Panc1 (cell line): ENCODE measurements at places on chromosomes 12 and 14. TPM values are rescaled to one million over a fixed set of nuclear protein-coding genes. Genes with fewer than 3 reads are reported as not detected.
A peak's percentile ranks its signal among the peaks of the same experiment; 100 is the strongest.

GRCh38 chr12:12376646-12377448 is 20.0 kb downstream of the BORCS5 start:
- peak; percentile 52 for DNase-seq
- H3K27ac ChIP-seq, result no peak overlapping the region

- H3K27me3 ChIP-seq, result no peaks in the 10 kb centered on the region
- no peak overlapping the region for H3K27ac ChIP-seq
- no peaks in the 10 kb centered on the region for H3K36me3 ChIP-seq
- no peak for DNase-seq
- H3K4me3 ChIP-seq, result no peak overlapping the region
These were observed 692.7 kb upstream of the MGAT4C start for GRCh38 chr12:86948851-86949250.

- no peaks in the 10 kb centered on the region for H3K27me3 ChIP-seq
- no peaks in the 10 kb centered on the region for H3K4me1 ChIP-seq
- no peak for DNase-seq
- H3K27ac ChIP-seq, result no peak overlapping the region
These were observed 39.1 kb downstream of the PLEKHA5 start for GRCh38 chr12:19168644-19169043.

DNA sequence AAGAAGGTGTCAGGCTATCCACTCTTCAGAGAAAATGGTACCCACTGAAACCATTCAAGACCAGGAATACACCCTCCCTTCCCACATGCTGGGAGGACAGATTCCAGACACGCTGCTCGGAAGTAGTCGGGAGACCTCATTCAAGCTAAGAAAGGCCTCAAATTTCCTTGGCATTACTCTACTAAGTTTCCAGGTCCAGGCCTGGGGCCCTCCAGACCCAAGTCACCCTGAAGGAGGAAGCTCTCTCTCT is 27.1 kb upstream of the RPLP0 start:
- peaks cover 9% of the 10 kb centered on the region for H3K36me3 ChIP-seq
- peak overlapping the region; percentile 100 for H3K27ac ChIP-seq
- H3K27me3 ChIP-seq, result no peaks in the 10 kb centered on the region
- no peak overlapping the region for H3K4me3 ChIP-seq
- DNase-seq, result no peak
- peaks cover 93% of the 10 kb centered on the region for H3K4me1 ChIP-seq

GRCh38 chr12:77760271-77761025 is 70.2 kb upstream of the NAV3 start:
- H3K4me3 ChIP-seq, result no peak overlapping the region
- H3K27ac ChIP-seq, result no peak overlapping the region
- H3K36me3 ChIP-seq, result no peaks in the 10 kb centered on the region
- no peaks in the 10 kb centered on the region for H3K4me1 ChIP-seq
- no peaks in the 10 kb centered on the region for H3K27me3 ChIP-seq

GRCh38 chr12:86050010-86050409 is 175.9 kb downstream of the NTS start:
- no peaks in the 10 kb centered on the region for H3K36me3 ChIP-seq
- DNase-seq, result no peak
- H3K27me3 ChIP-seq, result no peaks in the 10 kb centered on the region
- H3K27ac ChIP-seq, result no peak overlapping the region
- H3K4me3 ChIP-seq, result no peak overlapping the region

- H3K4me3 ChIP-seq, result no peak overlapping the region
- no peaks in the 10 kb centered on the region; the same call in 1 of the 2 replicates for H3K4me1 ChIP-seq
- H3K27ac ChIP-seq, result no peak overlapping the region
- H3K27me3 ChIP-seq, result no peaks in the 10 kb centered on the region
- DNase-seq, result no peak
These were observed 6.2 kb downstream of the ADCY6 start for GRCh38 chr12:48782457-48783395.

GRCh38 chr14:87207756-87208155 is 785.2 kb downstream of the GALC start:
- no peaks in the 10 kb centered on the region for H3K36me3 ChIP-seq
- no peak for DNase-seq
- no peak overlapping the region for H3K4me3 ChIP-seq
- no peak overlapping the region for H3K27ac ChIP-seq
- no peaks in the 10 kb centered on the region for H3K4me1 ChIP-seq
- H3K27me3 ChIP-seq, result no peaks in the 10 kb centered on the region

DNA sequence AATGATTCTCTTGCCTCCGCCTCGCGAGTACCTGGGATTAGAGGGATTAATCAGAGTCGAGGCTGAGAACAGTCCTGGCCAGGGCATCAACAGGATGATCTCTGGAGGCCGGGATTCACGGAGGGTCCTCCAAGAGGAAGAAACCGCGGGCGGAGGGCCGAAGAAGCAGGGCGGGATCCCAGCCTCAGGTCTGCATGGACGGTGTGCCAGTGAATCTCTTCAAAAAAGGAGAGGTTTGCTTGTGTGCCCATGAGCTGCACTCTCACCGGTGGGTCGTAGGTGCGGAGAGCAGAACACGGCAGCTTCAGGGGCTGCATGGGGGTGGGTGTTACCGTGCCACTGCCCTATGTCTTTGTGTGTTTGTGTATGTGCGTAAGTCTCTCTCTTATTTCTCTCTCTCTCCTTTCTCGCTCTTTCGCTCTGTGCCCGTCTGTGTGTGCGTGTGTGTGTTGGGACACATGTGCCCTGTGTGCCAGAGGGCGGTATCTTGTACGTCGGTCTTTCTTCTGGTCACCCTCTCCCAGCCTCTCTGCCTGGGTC is 768.2 kb upstream of the ALG10B start:
- no peaks in the 10 kb centered on the region for H3K4me1 ChIP-seq
- DNase-seq, result no peak
- H3K36me3 ChIP-seq, result no peaks in the 10 kb centered on the region
- H3K4me3 ChIP-seq, result no peak overlapping the region

DNA sequence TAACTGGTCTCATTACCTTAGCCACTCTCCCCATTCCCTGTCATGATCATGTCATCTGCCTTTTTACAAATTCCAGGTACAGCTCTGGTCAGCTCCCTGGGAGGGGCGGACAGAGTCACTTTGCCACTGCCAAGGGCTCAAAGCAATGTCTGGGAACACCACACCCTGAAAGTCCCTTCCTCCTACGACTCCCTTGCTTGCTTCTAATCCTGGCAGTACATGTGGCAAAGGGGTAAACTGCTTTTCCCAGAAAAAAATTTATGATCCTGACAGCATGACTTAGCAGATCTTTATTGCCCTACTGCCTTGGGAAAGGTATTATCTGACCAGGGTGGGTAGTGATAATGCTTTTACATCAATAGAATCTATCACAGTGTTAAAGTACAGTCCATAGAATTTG is 376.0 kb upstream of the PDE3A start:
- no peaks in the 10 kb centered on the region for H3K27me3 ChIP-seq
- H3K36me3 ChIP-seq, result no peaks in the 10 kb centered on the region
- no peak overlapping the region for H3K27ac ChIP-seq
- no peaks in the 10 kb centered on the region for H3K4me1 ChIP-seq
- no peak for DNase-seq

DNA sequence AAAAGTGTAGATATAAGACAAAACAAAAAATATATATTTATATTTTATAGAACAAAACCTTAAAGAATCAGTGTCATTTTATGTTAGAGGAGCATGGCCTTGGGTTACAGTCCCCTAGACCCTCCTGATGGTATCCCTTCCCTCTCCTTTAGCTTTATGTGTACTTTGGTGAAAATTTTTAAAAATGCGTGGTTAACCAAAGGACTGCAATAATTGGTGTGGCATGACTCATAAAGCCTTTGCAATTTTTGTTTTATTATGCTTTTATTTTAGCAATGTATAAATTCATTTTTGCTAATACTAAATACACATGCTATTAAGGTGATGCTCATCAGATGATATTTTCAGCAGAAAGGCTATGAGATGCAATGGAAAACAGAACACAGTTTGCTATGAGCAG is 264.4 kb downstream of the SYT1 start:
- no peaks in the 10 kb centered on the region for H3K4me1 ChIP-seq
- H3K4me3 ChIP-seq, result no peak overlapping the region
- no peak overlapping the region for H3K27ac ChIP-seq
- H3K36me3 ChIP-seq, result no peaks in the 10 kb centered on the region
- DNase-seq, result no peak

DNA sequence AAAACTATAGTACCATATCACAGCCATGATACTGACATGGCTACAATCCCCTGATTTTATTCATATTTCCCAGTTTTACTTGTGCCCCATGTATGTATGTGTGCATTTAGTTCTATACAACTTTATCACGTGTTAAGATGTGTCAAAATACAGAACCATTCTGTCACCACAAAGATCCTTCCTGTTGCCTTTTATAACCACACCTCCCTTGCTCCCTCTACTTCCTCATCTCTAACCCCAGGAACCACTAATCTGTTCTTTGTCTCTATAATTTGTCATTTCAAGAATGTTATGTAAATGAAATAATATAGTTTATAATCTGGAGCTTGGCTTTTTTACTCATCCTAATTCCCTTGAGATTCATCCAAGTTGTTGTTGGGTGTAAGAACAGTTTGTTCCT is 358.4 kb downstream of the DPF3 start:
- H3K27me3 ChIP-seq, result no peaks in the 10 kb centered on the region; the same call in 1 of the 2 replicates
- H3K4me1 ChIP-seq, result no peaks in the 10 kb centered on the region
- no peak for DNase-seq
- no peaks in the 10 kb centered on the region for H3K36me3 ChIP-seq
- no peak overlapping the region for H3K27ac ChIP-seq
- no peak overlapping the region for H3K4me3 ChIP-seq

DNA sequence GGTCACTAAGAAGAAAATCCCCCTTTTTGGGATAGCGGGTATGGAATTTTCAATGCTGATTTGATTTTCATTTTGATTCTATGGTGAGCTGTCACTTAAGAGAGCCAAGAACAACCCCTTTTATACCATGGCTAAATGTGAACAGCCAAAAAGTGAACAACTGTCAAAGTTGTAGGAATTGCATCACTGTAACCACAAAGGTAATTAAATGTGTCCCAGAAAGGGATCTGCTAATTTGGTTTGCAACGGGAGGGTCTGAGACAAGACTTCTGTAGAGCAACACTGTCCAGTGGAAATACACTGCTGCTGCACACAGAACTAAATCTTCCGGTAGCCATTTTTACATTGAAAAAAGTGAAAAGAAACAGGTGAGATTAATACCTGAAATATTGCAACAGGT is 14.6 kb downstream of the CHST11 start:
- DNase-seq, result no peak
- no peaks in the 10 kb centered on the region; the same call in 1 of the 2 replicates for H3K27me3 ChIP-seq

DNA sequence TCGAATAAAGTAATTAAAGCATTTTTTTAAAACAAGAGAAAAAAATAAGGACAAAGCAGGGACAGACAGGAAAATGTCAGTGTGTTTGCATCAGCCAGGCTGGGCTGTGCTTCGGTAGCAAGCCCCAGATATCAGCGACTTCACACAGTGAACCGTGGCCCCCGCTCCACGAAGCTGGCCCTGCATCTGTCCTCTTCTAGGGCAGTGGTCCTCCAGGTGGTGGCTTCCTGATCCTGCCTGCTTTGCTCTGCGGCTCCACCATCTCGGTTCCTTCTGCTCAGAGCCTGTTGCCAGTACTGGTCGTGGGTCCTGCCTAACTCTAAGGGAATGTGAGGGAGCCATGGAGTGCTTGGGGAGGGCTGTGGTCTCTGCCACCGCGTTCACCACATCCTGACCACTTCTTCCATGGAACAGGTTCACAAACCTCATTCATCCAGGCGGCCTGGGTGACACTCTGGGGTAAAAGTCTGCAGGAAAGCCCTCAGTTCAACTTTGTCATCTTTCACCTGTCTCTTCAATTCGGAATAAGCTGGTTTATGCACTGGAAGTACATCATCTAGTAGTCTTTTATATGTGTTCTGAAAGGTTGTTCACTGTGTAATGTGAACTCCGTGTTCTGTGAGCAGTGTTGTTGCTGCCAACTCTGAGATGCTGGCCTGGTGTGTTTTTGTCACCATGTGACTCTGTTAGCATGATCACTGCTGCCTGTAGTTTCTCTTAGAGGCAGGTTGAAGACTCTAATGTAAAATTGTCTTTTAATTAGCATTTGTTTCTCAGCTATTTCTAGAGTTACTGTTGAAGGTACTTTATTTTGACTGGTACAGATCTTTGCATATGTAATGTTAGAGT is 47.9 kb downstream of the ANKRD9 start:
- H3K27me3 ChIP-seq, result no peaks in the 10 kb centered on the region
- H3K4me1 ChIP-seq, result no peaks in the 10 kb centered on the region
- H3K27ac ChIP-seq, result no peak overlapping the region
- no peak overlapping the region for H3K4me3 ChIP-seq

- DNase-seq, result no peak
- H3K27ac ChIP-seq, result no peak overlapping the region
- H3K4me1 ChIP-seq, result no peaks in the 10 kb centered on the region
- H3K36me3 ChIP-seq, result no peaks in the 10 kb centered on the region
- H3K27me3 ChIP-seq, result no peaks in the 10 kb centered on the region
These were observed 41.4 kb downstream of the ATL1 start for GRCh38 chr14:50601394-50601793.

- H3K27me3 ChIP-seq, result no peaks in the 10 kb centered on the region
- DNase-seq, result no peak
- H3K27ac ChIP-seq, result no peak overlapping the region
- H3K4me3 ChIP-seq, result no peak overlapping the region
- no peaks in the 10 kb centered on the region for H3K36me3 ChIP-seq
These were observed 32.0 kb upstream of the LRRK2 start for GRCh38 chr12:40192704-40193255.

- no peak for DNase-seq
- peaks cover 10% of the 10 kb centered on the region for H3K4me1 ChIP-seq
- H3K27me3 ChIP-seq, result no peaks in the 10 kb centered on the region
- peaks cover 3% of the 10 kb centered on the region; the same call in 1 of the 2 replicates for H3K36me3 ChIP-seq
- no peak overlapping the region for H3K4me3 ChIP-seq
- H3K27ac ChIP-seq, result no peak overlapping the region
These were observed 10.8 kb downstream of the MTERF2 start for GRCh38 chr12:106975993-106976658.

- no peaks in the 10 kb centered on the region for H3K4me1 ChIP-seq
- no peaks in the 10 kb centered on the region for H3K36me3 ChIP-seq
- H3K27me3 ChIP-seq, result no peaks in the 10 kb centered on the region
- H3K27ac ChIP-seq, result no peak overlapping the region
These were observed 326.5 kb downstream of the MED13L start for GRCh38 chr12:115950959-115951358.

The IFI27 gene
- total RNA-seq, result 2.3 TPM

The SAV1 gene
- total RNA-seq, result 13.2 TPM

The MYF5 gene
- total RNA-seq, result not detected

The BMAL2 gene
- total RNA-seq, result 43.9 TPM

The TDRD9 gene
- total RNA-seq, result not detected

The RAPGEF3 gene
- total RNA-seq, result 5.8 TPM

The CIROP gene
- not detected for total RNA-seq

The IFNG-AS1 gene
- not detected for total RNA-seq

The PTPRQ gene
- total RNA-seq, result not detected

The UNC79 gene
- total RNA-seq, result 0.05 TPM
